Sigmoid colon (tissue), 7 donors: ENCODE measurements at places on chromosomes 7 and 10.

DNA sequence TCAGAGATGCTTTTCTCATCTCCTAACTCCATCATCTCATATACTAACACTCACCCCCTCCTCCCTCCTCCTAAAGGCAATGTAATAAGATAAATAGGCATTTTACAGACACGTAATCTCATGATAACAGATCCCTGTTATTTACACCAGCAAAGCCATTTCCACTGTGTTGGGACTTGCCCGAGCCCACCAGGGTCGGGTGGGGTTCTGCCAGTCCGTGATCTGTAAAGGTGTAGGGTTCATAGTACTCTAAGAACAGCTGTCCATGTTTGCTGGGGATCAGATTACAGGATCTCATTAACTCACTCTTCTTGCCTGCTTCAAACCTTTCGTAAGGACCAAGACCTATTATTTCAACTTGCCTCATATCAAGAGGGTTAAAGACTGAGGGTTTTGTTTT, 172.4 kb downstream of the FZD1 start:
- DNase-seq = no peak

DNA sequence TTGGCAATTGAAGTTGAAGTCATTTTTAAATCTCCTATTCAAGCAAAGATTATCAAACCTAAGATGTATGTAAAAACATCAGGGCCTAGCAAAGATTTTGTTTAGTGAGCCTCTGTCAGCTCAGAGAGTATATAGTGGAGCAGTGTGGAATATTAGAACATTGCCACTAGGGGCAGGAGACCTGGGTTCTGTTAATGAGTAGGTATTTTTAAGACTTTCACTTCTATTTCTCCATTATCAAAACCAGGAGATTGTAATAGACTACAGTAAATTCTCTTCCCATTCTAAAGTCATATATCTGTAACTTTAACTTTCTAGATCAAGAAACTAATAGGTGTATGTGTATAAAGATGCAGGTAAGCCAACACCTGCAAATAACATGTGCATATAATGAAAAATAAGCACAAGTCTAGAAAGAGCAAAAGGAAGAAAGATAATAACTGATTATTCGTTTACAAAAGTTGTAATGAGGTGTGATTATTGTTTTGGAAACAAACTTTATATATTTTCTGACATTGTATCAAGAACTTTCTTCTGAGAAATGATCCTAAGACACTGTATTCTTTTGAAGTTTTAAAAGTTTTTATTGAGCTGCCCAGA, 64.4 kb downstream of the KCND2 start:
- DNase-seq = no peak

DNA sequence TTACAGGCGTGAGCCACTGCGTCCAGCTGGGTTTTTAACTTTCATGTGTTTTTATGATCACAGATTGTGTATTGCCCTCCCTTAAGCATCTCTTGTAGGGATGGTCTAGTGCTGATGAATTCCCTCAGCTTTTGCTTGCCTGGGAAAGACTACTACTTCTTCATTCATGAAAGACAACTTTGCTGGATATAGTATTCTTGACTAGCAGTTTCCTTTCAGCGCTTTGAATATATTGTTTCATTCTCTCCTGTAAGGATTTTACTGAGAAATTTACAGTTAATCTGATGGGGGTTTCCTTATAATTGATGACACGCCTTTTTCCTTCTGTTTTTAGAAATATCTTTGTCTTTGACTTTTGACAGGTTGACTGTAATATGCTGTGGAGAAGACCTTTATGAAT, 33.2 kb downstream of the STK31 start:
- no peak for DNase-seq

GRCh38 chr10:23543691-23544380, 105.0 kb downstream of the OTUD1 start:
- no peak for DNase-seq

DNA sequence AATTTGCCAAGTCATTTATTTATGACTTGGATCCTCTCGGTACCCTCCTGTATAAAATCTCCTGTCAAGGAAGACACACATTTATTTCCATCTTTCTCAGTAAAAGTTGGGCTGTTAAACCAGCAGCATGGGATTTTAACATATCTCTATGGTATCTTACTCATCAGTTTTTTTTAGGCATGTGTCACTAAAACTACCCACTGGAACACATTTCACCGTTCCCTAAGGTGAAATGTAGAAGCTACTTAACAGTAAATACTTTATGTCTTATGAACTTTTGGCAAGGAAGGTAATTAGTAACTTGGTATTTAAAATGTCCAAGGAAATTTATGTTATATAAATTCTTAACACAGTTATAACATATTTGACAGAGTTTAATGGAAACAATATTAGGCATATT, 152.5 kb upstream of the HDAC9 start:
- DNase-seq = no peak

DNA sequence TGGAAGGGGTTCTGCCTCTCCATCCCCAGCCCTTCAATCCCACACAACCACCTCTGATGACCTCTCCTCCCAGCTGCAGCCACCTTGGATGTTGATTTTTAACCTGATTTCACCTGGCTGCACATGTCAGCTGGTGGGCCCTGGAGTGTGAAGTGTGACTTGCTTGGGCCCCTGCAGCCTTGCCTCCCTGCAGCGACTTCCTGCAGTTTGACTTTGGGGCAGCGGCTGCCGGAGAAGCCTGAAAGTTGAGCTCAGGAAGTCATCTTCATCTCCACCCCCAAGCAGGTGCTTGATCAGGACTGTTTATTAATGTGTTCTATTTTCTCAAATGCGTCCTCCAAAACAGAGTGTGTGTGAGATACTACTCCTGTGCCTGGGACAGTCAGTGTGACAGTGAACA, 675.2 kb upstream of the GALNT17 start:
- DNase-seq = no peak

GRCh38 chr7:96430356-96430755, 108.5 kb upstream of the SLC25A13 start:
- no peak for DNase-seq

- peak; percentile 54 for DNase-seq
These were observed 83.5 kb upstream of the GNA12 start for GRCh38 chr7:2927592-2927991.

DNA sequence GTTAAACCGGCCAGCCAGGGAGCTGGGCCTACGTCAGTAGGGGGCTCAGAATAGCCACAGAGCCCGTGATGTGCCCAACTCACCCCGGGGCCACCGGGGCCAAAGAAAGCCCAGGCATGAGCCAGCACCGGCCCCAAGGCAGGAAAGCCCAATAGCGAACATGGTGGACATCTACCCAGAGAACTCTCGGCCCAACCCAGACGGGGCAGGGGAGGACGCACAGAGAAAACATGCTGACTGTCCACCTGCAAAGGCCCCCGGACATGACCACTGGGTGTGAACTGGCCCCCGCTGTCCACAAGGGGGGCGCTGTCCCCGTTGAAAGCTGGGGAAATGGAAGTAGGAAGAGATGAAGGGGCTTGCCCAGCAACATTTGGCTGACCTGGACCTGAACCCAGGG, 169.2 kb downstream of the PRKAG2 start:
- no peak for DNase-seq

DNA sequence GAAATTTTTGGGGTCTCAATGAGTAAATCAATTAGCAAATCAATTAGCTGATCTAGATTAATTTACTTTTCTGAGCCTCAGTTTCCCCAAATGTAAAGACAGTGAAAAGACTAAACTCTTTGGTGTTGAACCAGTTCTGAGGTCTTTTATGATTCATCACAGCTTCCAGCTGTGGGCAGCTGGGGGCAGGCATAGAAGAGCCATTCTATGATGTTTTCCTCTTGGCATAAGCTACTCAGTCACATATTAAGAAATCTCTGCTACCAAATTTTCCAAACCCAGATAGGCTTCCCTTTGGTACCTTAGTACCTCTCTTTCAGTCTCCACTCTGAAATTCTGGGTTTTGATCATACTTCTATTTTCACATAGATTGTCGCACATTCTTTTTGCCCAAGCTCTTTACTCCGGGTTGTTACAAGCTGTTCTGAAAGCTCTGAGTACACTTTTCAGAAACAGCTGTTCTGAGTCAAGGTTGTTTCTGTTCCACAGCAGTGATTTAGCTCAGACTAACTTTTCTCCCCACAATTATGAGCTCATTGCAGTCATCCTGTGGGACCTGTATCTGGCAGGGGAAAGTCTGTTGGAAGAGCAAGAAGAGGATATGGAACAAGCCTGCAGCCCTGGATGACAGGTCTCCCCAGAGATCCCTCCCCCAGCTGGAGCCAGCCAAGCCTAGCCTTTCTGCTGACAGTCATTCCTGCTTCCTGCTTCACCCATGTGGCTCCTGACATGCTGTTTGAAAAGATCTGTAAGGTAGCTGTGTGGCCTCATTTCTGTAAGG, 599.6 kb upstream of the GHITM start:
- peak; percentile 89 for DNase-seq

GRCh38 chr7:143929224-143929920, 5.7 kb upstream of the OR2F2 start:
- no peak for DNase-seq

DNA sequence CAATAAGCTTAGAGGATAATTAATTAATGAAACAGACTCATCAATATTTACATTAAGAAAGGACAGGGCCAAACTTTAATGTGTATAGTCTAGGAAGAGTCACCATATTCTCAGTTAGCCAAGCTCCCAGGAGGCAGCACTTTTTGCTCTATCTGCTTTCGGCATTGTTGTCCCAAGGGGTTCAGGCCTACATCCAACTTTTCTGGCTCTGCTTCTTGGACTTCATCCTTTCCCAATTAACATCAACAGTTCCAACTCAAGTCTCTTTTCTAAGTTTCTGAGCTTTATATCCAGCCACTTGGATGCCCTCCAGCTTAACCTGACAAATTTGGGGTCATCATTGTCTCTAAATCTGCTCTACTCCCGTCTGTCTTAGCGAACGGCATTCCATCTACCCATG, 42.8 kb downstream of the GLI3 start:
- DNase-seq = no peak

GRCh38 chr10:14349081-14349480, 18.4 kb upstream of the FRMD4A start:
- no peak for DNase-seq

GRCh38 chr10:19483421-19483820, 332.8 kb upstream of the PLXDC2 start:
- no peak for DNase-seq

DNA sequence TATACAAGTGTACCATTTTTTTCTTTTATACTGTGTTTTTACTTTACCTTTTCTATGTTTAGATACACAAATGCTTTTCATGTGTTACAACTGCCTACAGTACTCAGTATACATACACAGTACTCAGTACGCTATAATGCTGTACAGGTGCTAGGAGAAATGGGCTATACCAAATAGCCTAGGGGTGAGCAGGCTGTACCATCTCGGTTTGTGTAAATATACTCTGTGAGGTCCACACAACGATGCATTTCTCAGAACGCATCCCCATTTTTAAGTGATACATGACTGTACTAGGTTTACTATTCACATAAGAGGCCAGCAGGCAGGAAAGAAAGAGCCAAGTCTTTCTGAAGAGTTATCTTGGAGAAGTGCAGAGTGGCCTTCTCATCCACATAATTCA, 426.4 kb upstream of the MTPN start:
- DNase-seq = no peak

- no peak for DNase-seq
These were observed 351.8 kb upstream of the SEMA3A start for GRCh38 chr7:84546403-84546802.

GRCh38 chr10:17024461-17024860, 105.2 kb downstream of the CUBN start:
- DNase-seq = no peak
